ENCODE measurements at places on chromosomes 3 and 15.

GRCh38 chr3:31544634-31545033, 11.9 kb downstream of the STT3B start:
- no peak for DNase-seq

DNA sequence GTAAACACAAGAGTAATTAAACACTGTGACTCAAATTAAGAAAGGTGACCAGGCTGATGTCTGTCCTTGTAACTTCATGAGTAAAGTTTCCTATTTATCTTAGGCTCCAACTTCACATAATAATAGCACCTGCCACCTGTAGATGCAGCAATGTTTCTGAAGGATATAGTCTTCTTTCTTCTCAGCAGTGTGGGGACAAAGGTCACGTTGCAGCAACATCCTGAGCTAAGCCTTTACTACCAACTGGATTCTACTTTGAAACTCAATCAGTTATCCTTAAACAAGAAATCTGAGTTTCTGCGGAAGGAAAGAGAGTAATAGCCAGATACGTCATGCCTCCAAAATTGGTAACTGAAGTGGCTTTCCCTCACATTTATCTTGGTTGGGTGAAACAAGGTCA, 253.1 kb downstream of the RBMS3 start:
- DNase-seq: no peak

DNA sequence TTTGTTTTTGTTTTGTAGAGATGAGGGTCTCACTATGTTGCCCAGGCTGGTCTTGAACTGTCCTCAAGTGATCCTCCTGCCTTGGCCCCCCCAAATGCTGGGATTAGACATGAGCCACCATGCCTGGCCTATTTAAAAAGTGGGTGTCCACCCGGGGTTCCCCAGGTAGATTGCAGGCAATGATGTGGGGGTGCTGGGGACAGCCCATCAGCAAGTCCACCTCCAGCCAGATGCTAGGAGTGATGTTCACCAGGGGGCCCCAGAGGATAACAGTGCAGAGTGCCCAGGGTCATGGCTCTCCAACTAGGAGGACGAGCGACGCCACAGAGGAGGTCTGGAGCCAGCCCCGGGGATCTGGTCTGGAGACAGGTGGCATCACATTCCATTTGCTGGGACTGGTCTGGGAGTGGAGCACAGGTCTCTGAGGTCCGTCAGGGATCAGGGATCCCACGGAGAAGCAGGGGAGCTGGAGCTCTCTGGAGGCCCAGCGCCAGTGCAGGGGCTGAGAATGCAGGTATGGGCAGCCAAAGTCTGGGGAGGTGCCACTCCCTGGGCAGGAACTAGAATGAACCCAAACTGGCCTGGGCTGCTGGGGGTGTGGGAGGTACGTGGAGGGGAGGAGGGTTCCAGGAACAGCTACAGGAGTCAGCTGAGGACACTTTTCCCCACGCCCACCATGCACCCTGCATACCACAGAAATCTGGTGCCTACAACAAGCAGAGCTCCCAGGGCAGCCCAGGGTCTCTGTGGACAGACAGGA, 51.2 kb upstream of the PCSK6 start:
- DNase-seq: no peak

DNA sequence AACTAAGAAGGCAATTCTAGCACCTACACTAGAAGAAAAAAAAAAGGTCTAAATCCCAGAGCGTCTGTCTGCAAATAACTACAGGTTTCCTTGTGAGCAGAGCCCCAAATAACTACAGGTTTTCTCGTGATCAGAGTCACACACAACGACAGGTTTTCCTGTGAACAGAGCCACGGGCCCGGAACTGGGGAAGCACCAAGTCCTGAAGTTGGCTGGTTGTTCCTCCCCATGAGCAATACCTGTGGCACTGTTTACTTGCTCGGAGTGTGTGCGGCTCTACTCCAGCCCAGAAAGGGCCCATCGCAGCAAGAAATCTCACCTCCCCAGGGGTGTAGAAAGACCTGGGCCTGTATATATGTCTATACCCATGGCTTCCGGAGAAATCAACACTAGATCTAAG, 644 bp upstream of the MASP1 start:
- no peak for DNase-seq

- no peak for DNase-seq
These were observed 40.5 kb upstream of the CCK start for GRCh38 chr3:42306499-42306898.

- no peak for DNase-seq
These were observed 74.8 kb downstream of the TMEM39A start for GRCh38 chr3:119388577-119388976.

Data from stimulated activated CD4-positive, alpha-beta T cell treated with anti-CD3 and anti-CD28 coated beads, Interleukin-12 subunit alpha, Interleukin-12 subunit beta, amount 100 ng/mL, for 24 hours (primary cell).